ENCODE measurements at places on chromosomes 16 and 17. TPM values are rescaled to one million over a fixed set of nuclear protein-coding genes. Genes with fewer than 3 reads are reported as not detected.
A peak's percentile ranks its signal among the peaks of the same experiment; 100 is the strongest.

- H3K4me1 ChIP-seq: no peaks in the 10 kb centered on the region
- H3K4me3 ChIP-seq: no peak overlapping the region
- H3K36me3 ChIP-seq: no peaks in the 10 kb centered on the region
- no peaks in the 10 kb centered on the region for H3K27me3 ChIP-seq
- no peak overlapping the region for H3K27ac ChIP-seq
- no peak for DNase-seq
Measured at GRCh38 chr16:51355195-51355594, 204.1 kb upstream of the SALL1 start.

DNA sequence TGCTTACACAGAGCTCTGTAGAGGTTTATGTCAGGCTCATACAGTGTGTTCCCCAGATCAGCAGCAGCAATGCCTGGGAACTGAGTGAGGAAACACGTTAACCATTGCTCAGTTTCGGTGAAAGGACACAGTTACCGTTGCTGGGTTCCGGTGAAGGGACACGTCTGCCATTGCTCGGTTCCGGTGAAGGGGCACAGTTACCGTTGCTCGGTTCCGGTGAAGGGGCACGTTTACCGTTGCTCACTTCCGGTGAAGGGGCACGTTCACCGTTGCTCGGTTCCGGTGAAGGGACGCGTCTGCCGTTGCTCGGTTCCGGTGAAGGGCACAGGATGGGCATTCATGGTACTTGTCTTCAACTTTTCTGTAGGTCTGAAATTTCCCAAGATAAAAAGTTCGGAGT, 81.7 kb downstream of the MRM3 start:
- DNase-seq: no peak
- H3K27ac ChIP-seq: peak overlapping the region; percentile 42
- H3K4me3 ChIP-seq: no peak overlapping the region
- no peaks in the 10 kb centered on the region for H3K27me3 ChIP-seq
- no peaks in the 10 kb centered on the region for H3K36me3 ChIP-seq
- H3K4me1 ChIP-seq: peaks cover 2% of the 10 kb centered on the region

ANKRD40CL gene
- 147 TPM for total RNA-seq

GJC1 gene
- 2.1 TPM for total RNA-seq

DNA sequence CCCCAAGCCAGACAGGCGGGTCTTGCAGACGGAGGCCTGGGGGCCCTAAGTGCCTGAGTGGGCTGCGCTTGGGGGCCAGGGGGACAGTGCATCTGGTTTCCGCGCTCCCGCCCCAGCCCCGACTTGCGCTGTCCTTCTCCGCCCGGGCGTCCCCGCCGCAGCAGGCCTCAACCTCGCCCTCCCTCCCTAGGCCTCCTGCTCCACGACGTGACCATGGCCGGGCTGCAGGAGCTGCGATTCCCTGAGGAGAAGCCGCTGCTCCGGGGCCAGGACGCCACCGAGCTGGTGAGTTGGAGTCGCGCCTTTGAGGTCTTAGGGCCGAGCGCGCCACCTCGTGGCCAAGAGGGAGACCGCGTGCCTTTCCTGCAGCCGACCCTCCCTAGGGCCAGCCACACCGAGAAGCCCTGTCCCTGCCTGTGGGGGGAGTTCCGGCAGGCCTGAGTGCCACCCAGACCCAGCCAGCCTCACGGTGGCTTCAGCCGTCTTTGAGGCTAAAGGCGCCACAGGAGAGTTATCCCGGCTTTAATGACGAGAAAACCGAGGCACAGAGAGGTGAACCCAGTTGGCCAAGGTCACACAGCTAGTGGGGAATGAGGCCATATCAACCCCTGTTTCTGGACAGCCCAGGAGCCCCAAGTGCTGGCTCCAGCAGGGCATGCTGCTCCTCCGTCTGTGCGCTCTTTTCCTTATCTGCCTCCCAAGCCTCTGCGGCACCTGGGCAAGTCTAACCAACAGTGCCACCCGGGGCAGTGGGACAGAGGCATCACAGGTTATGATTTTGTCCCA, 12.2 kb upstream of the NDRG4 start:
- H3K36me3 ChIP-seq: no peaks in the 10 kb centered on the region
- no peaks in the 10 kb centered on the region for H3K27me3 ChIP-seq
- peak; percentile 85 for DNase-seq
- peaks cover 7% of the 10 kb centered on the region for H3K4me1 ChIP-seq
- no peak overlapping the region for H3K4me3 ChIP-seq

GRCh38 chr17:14094676-14095601, 25.6 kb downstream of the COX10 start:
- no peaks in the 10 kb centered on the region for H3K4me1 ChIP-seq
- no peak overlapping the region for H3K4me3 ChIP-seq
- no peak for DNase-seq
- no peak overlapping the region for H3K27ac ChIP-seq
- no peaks in the 10 kb centered on the region for H3K27me3 ChIP-seq

DNA sequence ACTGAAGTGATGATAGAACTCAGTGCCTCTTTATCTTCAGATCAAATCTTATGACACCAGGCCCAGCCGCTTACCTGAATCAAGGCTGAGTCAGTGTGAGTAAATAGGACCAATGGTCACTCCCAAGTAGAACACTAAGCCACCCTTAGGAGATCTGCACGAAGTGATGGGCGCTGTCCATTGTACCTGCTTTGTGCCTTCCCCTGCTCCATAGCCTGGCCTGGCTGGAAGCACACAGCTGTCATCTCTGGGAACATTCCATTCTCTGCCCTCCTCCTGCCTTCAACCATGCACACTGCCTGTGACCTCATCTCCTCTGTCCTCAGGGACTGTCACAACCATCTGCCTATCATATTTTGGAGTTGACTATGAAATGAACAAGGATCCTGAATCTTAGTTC, 279.5 kb upstream of the ASIC2 start:
- no peak for DNase-seq
- H3K27me3 ChIP-seq: no peaks in the 10 kb centered on the region
- no peaks in the 10 kb centered on the region for H3K4me1 ChIP-seq
- H3K4me3 ChIP-seq: no peak overlapping the region
- H3K27ac ChIP-seq: no peak overlapping the region

- H3K27me3 ChIP-seq: no peaks in the 10 kb centered on the region
- no peak overlapping the region for H3K4me3 ChIP-seq
- no peaks in the 10 kb centered on the region for H3K36me3 ChIP-seq
- H3K27ac ChIP-seq: no peak overlapping the region
Measured at GRCh38 chr16:85497622-85498314, 115.4 kb upstream of the GSE1 start.

SLC43A2 gene
- total RNA-seq: 75.2 TPM

LRRC46 gene
- total RNA-seq: not detected

DNA sequence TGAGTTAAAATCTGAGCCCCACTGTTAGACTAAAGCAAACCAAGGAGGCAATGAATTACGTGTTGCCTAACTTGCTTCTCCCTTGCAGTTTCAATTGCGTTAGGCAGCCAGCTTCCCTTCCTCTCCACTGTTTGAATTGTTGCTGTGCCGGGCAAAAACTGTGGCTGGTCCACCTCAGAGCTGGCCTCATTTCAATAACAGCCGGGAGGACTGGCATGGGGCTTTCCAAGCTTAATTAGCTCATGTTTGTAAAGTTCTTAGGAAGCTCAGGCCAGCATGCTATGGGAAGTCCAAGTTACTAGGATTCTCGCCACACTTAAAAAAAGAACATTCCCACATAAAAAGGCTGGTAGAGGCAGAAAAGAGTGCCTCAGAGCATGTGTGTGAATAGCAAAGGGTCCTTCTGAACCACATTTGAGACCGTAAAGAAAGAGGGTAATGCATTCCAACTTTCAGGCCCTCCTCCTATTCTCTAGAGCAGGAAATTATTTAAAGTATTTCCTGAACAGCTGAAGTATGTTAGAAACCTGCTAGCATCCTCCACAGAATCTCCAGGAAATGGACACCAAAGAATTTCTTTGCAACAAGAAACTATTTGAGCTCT, 79.0 kb upstream of the SMURF2 start:
- no peaks in the 10 kb centered on the region for H3K36me3 ChIP-seq
- DNase-seq: no peak
- H3K27ac ChIP-seq: peak overlapping the region; percentile 11

GRCh38 chr16:48576927-48577326, 33.1 kb downstream of the N4BP1 start:
- H3K4me1 ChIP-seq: no peaks in the 10 kb centered on the region
- H3K36me3 ChIP-seq: no peaks in the 10 kb centered on the region
- H3K4me3 ChIP-seq: no peak overlapping the region
- H3K27ac ChIP-seq: no peak overlapping the region
- H3K27me3 ChIP-seq: no peaks in the 10 kb centered on the region

CCDC78 gene
- 2.9 TPM for total RNA-seq

DNA sequence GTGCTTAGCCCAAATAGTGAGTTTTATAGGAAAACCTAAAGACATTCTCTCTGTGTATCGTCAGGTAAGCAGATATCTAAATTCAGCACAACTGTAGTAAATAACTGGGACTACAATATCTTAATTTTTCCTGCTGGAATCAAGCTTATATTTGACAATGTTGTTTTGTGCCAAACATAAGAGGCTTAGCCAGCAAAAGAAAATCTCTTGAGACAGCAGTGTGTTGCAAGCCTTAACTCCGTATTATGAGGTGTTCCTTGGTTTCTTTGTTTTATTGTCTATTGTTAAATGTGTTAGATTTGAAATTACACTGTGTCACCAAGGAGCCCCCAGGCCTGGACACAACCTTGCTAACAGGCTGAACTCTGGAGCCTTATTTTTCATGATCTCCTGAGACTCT, 1570.6 kb upstream of the GOT2 start:
- no peaks in the 10 kb centered on the region for H3K27me3 ChIP-seq
- H3K4me1 ChIP-seq: no peaks in the 10 kb centered on the region
- no peak for DNase-seq
- no peak overlapping the region for H3K4me3 ChIP-seq
- H3K27ac ChIP-seq: no peak overlapping the region

TAT gene
- total RNA-seq: 5.8 TPM

- no peaks in the 10 kb centered on the region for H3K36me3 ChIP-seq
- H3K4me3 ChIP-seq: no peak overlapping the region
- no peak overlapping the region for H3K27ac ChIP-seq
- no peak for DNase-seq
Measured at GRCh38 chr17:20954794-20955193, 88.0 kb downstream of the USP22 start.

GRCh38 chr17:45857977-45858708, 13.5 kb downstream of the SPPL2C start:
- no peak overlapping the region for H3K4me3 ChIP-seq
- H3K4me1 ChIP-seq: no peaks in the 10 kb centered on the region
- H3K27ac ChIP-seq: no peak overlapping the region

HOXB9 gene
- 28.3 TPM for total RNA-seq

DNA sequence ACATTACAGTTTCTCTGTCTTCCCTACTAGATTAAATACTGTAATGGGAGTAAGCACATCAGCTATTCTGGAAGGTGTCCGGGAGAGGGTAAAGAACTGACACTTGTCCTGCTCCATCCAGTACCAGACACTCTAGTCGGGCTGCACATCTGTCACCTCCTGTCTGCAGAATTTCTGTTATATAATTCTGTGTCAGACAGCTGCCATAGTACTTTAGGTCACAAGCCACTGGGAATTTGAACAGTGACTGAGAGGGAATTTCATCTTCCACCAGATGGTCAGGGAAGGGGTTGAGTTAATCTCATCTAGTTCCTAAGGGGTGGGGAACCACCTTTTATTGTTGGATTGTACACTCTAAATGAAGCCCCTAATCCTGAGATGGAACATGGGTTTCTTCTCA, 58.6 kb upstream of the NUDT7 start:
- H3K27me3 ChIP-seq: no peaks in the 10 kb centered on the region
- no peak overlapping the region for H3K27ac ChIP-seq
- no peak for DNase-seq
- H3K36me3 ChIP-seq: no peaks in the 10 kb centered on the region
- no peaks in the 10 kb centered on the region for H3K4me1 ChIP-seq

GRCh38 chr16:66152181-66152580, 214.3 kb upstream of the CDH5 start:
- no peak for DNase-seq
- H3K4me3 ChIP-seq: no peak overlapping the region
- H3K4me1 ChIP-seq: no peaks in the 10 kb centered on the region
- H3K27ac ChIP-seq: no peak overlapping the region
- H3K27me3 ChIP-seq: no peaks in the 10 kb centered on the region

Measured in Peyer's patch (tissue), 4 donors.